ENCODE measurements at places on chromosomes 7 and 10.

DNA sequence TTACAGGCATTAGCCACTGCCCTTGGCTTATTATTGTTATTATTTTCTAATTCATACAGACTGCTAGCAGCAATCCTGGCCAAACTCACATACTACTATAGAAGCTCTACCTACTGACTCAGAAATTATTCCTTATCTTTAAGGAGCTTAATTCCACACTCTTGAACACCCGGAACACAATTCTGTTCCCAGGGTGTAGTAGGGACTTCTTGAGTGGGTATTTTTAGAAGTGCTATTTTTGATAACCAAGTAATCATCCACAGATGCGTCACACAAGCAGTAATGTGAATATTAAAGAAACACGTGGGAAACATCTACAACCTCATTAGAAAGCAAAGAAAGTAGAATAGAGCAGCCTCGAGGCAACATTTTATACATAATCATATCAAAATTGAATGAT, 149.2 kb downstream of the PTEN start:
- DNase-seq = no peak

DNA sequence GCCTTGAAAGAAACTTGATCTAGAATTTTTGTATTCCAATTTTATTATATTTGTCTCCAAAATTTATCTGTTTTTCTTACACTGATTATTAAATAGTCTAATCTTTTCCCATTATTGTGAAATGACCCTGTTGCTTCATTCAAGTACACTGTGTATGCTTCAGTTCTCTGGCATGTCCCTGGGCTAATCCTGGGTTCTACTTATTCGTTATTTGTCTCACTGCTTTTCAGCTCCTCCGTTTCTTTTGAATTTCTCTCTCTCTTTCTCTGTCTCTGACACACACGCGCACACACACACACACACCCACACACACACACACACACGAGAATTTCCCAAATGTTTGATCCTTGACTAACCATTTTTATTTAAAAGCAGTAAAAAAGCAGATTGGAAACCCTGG, 768.6 kb downstream of the NRG3 start:
- no peak for DNase-seq

DNA sequence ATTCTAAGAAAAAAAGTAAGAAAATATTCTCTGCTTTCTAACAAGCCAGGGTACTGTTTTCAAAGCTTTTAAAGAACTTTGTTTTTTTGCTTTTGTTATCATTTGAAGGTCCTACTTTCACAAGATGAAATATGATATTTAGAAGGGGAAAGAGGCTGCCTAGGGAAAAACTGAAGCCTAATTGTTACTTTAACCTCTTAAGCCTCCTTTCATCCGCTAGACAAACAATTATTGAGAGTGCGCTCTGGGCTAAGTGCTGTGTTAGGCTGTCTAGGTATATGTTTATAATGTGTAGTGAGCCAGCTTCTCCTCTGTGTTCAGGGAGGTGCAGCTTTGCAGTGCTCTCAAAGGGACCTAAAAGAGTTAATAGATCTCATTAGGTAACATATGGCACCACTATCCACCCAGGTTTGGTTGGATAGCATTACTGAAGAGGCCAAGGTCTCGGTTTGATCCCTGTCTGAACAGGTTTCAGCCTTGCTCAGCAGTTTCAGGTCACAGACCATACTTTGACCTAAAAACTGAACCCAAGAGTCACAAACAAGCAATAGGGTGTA, 17.9 kb downstream of the PDK4 start:
- no peak for DNase-seq

- DNase-seq = no peak
These were observed 28.0 kb downstream of the LMTK2 start for GRCh38 chr7:98134420-98135228.

DNA sequence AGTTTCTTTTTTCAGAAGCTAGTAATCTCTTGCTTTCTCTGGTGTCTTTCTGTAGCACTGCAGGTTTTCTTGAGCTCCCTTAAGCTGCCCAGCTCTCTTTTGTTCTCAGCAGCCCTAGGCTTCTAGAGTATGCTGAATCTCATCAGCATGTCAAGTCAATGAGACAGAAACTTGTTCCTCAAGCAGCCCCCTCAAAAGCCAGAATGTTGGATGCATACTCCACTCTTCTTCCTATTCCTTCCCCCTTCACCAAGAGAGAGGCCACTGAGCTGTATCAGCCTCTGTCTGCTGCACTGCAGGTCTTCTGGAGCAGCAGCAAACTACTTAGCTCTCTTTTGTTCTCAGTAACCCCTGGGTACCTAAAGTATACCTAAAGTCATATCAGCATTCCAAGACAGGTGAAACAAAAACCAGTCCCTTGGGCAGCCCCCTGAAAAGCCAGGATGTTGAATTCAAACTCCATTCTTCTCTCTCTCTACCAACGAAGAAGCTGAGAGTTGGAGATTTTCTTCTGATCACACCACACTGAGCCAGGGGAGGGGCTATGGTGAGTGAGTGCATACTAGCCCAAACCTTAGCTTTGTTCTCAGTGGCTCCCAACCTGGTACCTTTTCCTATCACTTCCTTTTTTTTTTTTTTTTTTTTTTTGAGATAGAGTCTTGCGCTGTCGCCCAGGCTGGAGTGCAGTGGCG, 73.3 kb upstream of the WAC start:
- no peak for DNase-seq

DNA sequence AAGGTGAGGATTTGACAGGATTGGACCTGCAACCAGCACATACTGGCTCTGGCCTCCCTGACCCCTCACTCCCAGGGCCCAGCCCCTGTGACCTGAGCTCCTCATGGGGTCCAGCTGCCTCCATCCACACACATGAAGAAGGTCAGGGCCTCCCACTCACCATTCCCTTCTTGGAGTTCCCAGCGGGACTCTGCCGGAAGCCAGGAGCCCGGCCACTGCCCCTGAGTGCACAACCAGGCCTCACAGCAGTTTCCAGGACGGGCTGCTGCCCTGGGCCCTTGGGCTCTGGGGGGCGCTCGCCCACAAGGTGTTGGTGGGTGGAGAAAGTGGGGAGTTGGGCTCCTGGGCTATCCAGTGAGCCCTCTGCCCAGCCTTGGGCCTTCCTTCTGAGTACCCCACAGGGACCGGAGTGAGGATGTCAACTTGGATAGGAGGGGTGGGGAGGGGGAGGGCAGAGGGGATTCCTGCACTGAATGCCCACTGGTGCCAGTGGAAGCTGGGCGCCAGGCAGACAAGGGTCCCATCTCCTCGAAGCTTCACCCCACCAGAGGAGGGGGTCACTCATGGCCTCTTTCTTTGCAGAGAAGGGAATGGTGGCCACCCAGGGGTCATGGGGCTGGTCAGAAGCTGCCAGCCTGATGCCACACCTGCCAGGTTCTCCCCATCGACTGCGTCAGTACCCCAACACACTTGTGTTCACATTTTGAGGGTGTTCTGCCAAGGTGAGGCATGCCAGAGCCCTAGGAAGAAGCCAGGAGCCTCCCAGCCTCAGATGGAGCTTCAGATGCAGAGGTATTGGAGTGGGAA, 115.3 kb downstream of the PTPN20 start:
- DNase-seq = peak; percentile 27

- peak; percentile 75 for DNase-seq
These were observed 100.3 kb upstream of the SVIL start for GRCh38 chr10:29734962-29735627.

DNA sequence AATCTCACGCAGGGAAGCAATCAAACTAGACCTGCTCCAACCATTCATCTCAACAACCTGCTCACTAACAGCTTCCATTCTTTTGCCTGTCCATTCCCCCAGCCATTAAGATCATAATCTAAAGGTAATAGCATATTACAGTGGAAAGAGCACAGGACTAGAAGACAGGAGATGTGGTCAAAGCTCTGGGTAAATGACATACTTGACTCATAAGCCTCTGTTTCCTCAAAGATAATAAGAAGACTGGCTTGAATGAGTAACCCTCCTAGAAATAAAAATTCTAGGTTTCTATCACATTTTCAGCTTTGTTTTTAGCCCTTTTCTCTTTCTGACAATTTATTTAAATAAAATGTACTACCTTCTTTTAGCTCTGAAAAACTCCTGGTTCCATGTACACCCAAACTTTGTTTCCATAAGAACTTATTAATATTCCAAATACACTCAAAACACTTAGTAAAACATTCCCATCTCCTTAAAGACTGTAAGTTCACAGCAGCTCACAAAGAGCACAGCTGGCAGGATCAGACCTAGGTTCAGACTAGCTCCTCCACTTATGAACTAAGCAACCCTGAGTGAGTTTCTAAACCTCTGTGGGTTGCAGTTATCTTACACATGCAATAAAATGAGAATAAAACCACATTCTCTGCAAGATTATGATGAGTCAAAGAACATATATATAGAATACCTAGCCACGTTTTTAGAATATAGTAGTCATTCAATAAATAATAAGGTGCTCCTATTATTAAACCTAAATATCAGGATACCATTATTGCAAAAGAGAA, 11.6 kb downstream of the FAM204A start:
- DNase-seq = no peak

DNA sequence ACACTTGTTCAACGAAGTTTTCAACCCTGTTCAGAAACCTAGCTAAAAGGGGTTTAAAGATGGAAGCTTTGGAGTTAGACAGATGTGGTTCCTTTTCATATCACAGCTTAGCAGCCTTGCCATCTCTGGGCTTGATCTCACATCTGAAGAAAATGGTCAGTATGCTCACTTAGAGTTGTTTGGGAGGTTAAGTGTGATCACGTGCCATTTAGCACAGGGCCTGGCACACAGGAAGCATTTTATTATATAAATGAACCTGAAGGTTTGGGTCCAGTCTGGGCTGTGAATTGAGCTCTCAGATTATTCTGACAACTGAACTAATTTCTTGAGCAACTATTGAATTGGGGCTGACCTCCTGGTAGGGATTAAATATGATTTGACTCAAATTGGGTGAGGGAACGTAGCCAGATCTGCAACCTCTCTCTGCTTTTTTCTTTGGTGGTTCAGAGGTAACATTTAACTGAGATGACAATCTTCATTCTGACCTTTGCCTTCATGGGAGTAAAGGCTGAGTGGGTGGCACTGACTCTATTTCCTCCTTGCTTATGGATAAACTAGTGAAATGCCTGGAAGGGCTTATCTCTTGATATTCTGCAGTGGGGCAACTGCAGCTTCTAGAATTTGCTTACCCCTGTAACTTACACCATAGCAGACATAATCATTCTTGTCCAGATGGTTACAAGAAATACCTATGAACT, 10.2 kb upstream of the HKDC1 start:
- DNase-seq = no peak

- peak; percentile 80 for DNase-seq
These were observed 1.8 kb upstream of the ZNF503 start for GRCh38 chr10:75403144-75403938.

DNA sequence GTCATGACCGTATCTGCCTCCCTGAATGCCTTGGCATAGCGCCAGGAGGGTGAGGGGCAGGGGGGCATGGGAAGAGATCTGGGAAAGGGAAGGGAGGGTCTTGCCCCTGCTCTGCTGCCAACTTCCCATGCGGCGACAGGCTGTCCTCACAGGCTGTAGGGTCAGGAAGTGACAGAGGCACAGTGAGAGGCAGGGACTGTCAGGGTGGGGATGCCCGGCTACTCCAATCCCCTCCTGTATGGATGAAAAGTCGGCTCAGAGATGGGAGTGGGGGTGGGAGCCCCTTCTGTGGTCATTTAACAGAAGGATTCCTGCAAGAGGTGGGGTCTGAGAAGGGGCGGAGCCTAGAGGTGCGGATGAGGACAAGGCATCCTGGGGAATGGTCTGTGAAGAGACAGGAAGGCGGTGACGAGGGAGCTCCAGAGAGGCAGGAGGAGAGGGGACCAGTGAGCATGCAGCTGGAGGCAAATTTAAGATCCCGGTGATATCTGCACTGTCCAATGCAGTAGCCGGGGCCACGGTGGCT, 20.8 kb upstream of the UNC5B start:
- peak; percentile 46 for DNase-seq

- DNase-seq = no peak
These were observed 15.8 kb downstream of the FAM20C start for GRCh38 chr7:208130-208673.

Measured in Caco-2 (cell line).